HT1080 (cell line): ENCODE measurements at places on chromosomes 5 and 9.
A peak's percentile ranks its signal among the peaks of the same experiment; 100 is the strongest.

- DNase-seq = no peak
These were observed 155.7 kb downstream of the NFIB start for GRCh38 chr9:14158136-14158813.

DNA sequence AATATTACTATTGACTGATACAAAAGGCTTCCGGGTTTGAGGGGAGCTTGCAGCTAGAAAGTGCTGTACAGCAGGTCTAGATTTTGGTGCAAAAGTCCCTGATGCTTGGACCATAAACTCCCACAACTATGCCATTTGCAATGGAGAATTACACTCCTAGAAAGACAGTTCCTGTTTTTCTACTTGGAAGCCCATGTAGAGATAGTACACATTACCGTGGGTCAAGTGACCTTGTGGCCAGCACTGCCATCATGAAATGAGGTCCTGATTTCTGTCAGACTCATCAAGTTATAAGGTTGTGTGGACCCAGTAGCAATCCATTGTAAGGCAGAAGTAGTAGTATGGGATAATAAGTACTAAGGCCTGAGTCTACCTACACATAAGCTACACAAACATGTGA lies 42.8 kb upstream of the TNFSF8 start:
- DNase-seq = no peak

DNA sequence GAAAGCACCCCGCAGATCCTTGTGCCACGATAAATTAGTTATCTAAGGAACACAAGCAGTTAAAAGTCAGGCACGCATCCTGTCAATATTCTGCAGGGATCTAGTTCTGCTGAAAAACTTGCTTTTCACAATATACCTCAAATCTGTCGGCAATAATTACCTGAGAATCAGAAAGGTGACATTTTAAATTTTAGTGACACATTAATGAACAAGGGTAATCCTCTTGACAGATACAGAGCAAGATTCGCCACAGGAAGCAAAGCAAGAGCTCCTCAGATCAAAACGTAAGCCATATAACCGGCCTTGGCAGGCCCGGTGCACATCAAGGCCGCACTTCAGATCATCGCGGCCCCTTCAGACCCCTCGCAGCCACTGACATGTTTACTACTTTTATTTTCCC lies 185.7 kb downstream of the ATPSCKMT start:
- no peak for DNase-seq

DNA sequence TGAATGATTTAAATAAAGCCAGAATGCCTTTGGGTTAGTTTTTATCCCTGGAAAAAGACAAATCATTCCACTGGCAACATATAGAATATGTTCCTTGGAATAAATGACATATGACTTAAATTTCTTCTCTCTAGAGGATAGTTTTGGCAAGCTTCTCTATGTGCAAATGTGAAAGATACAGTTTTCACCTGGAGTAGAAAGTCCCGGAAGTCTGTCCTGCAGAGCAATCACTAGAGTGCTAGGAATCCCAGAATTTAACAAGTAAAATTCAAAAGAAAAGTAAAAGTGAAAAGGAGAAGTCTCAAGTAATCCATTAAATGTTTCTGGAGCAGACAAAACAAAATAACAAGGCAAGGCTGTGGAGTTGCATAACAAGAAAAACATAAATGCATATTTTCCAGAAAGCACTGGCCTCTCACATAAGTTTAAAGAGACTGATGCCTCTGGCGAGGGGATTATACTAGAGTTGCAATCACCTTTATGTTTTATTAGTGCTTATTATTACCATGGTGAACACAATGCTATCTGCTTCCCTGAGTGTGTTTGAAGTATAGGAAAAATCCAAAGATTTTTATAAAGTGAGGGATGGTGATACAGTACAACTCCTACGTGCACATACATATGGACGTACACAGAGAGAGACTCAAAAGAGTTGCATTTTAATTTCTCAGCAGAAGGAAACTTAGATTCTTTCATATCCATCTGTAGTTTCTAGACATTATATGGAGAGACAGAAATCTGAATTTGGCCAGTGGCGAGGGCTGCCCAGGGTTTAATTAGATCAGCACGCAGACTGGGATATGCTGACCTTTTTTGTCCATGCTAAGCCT lies 188.3 kb upstream of the ANKRD55 start:
- DNase-seq = no peak

- peak; percentile 80 for DNase-seq
These were observed 10.4 kb upstream of the PDCD1LG2 start for GRCh38 chr9:5499889-5500398.

- DNase-seq = no peak
These were observed 33.0 kb upstream of the CCDC112 start for GRCh38 chr5:115329475-115329874.

DNA sequence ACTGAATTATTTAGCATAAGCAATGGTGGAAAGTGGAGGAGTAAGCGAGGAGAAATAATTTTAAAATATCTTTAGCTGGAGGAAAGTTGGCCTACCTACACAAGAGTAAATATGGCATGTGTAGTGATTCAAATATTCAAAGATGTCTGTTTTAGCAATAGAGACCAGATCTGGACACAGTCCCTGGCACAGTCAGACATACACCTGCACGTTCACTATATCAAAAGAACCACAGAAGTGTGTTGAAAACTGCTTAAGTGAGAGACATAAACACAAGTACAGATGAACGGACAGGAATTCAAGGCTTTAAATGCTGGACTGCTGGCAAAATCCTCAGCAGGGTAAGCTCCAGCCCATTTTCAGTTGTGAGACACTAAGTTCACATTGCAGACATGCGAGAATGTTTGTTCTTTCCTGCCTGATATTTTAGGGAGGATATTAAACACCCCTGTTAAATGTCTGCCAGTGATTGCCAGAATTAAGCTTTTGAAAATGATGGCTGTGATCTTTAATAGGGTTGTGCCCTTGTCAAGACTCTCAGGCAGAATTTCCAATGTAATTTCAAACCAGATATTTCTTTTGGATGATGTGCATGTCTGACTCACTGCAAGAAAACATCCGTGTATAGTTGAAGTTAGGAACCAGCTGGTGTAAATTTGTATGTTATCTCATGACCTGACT lies 810.6 kb downstream of the TLE4 start:
- DNase-seq = no peak

DNA sequence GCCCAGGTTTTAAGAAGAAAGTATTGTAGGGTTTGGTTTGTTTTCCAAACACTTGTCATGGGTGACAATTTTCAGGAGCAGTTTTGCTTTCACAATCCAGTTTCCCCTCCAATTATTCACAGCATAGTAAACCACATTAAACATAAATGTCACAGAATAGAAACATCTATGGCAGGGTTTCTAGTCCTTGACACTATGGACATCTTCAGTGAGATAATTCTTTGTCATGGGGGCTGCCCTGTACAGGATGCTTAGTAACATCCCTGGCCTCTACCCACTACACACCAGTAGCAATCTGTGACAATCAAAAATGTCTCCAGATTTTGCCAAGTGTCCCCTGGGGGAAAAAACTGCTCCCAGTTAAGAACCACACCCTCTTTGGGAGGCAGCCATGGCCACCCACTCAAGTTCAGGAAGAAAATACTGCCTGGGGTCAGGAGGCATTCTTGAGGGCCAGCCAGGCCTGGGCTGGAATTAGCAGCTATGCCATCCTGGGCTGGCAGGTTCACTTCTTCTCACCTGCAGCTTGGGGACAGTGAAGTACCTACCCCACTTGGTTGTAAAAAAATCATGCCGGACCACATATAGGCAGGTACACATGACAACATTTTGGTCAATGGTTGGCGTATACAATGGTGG lies 116.3 kb downstream of the HSD17B3 start:
- DNase-seq = no peak
